ENCODE measurements at places on chromosomes 7 and 10.
A peak's percentile ranks its signal among the peaks of the same experiment; 100 is the strongest.

- no peak for DNase-seq
Observed at GRCh38 chr10:5497948-5498730, 1.2 kb downstream of the CALML5 start.

GRCh38 chr10:113754768-113755167 is 3.3 kb downstream of the PLEKHS1 start:
- peak; percentile 58 for DNase-seq

DNA sequence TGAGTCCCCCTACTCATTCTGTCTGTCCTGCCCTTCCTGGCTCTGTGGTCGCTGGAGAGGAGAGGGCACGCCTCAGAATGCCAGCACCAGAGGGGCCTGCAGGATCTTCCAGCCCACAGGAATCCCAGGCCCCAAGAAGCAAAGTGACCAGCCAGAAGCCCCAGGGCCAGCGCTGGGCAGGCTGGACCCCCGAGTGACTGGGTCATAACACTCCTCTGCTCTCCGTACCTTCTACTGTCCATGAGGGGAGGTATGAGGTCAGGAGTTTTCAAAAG is 102.6 kb upstream of the GPR26 start:
- no peak for DNase-seq

DNA sequence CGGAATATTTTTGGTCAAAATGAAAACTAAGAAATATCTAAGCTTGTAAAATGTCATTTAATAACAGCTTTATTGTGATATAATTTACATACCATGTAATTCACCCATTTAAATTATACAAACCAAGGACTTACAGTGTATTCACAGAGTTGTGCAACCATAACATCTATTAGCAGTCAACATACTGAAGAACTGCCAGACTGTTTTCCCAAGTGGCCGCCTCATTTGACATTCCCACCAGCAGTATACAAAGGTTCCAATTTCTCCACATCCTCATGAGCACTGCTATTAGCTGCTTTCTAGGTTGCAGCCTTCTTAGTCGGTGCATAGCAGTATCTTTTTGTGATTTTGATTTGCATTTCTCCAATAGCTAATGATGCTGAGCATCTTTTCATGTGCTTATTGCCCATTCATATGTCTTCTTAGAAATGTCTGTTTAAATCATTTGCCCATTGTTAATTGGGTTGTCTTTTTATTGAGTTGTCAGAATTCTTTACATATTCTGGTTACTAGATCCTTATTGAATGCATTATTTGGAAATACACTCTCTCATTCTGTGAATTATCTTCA is 153.0 kb upstream of the FGFR2 start:
- no peak for DNase-seq

- DNase-seq = no peak
Observed at GRCh38 chr10:128373071-128373749, 247.0 kb upstream of the MKI67 start.

GRCh38 chr10:106440355-106440754 is 724.2 kb downstream of the SORCS1 start:
- no peak for DNase-seq

GRCh38 chr7:144835155-144835611 is 670 bp downstream of the TPK1 start:
- peak; percentile 46 for DNase-seq

GRCh38 chr7:47128700-47129099 is 453.2 kb downstream of the TNS3 start:
- DNase-seq = no peak

GRCh38 chr10:60266513-60266912 is 123.2 kb downstream of the ANK3 start:
- DNase-seq = no peak

GRCh38 chr10:111824128-111824527 is 359.4 kb downstream of the GPAM start:
- no peak for DNase-seq

DNA sequence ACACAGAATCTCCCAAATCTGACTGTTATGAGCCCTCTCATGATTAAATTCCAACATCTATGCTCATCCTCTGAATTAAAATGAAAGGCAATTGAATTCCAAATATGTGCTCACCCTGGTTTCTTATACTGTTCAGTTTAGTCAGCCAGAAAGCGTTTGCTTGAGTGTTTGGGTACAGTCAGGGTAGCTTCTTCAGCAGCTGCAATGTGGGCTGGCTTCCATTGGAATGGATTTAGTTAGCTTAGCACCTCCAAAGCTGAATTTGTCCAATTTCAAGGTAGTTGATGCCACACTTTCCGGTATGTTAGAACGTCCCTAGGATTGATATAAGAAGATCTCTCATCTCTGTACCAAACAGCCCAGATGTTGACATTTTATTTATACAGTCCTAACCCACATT is 9.3 kb downstream of the KLHL7 start:
- no peak for DNase-seq

DNA sequence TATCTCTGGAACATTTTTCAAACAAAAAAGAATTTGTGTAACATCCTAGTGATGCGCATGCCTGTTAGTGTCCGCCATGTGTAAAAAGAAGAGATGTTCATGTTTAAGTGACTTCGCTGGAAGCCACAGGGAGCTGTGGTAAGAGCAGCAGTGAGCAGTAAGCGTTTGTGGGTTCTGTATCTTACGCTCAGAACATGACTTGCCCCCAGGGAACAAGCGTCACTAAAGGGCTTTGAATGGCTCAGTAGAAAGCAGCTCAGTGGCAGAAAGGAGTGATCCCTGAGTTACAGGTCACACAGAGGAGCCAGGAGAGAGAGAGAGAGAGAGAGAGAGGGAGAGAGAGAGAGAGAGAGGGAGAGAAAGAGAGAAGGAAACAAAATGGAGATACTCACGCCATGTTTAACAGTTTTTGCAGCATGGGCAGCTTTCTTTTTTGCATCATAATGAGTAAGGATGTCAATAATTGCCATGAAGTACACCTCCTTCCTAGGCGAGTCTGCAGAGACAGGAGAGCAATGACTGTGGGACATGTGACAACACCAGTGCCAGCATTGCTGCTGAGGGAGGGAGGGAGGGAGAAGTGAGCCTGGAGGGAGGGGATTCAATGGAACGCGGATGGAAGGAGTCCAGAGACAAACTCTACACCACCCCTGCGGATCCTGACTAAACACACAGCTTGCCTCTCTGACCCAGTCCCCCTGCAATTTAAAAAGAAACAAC is 174.6 kb downstream of the PIP4K2A start:
- no peak for DNase-seq

DNA sequence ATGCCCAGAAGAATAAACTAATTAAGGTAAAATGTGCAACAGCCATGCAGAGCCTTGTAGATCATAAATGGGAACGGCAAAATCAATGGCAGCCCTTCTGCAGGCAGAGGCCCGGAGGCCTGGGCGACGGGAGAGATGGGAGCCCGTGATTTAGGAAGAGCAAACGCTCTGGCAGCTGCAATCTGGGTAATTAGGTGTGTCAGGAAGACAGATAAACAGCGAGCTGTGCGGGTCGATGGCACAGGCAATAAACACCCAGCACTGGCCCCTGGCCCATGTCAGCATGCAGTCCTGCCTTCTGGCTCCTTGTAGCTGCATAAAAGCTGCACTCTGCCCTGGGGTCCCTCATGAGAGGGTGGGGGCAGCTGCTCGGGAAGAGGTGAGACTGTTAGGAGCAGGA is 78.0 kb downstream of the GOLGA7B start:
- DNase-seq = no peak

- no peak for DNase-seq
Observed at GRCh38 chr7:111820621-111821020, 258.3 kb upstream of the IMMP2L start.

GRCh38 chr7:99938296-99938695 is 8.9 kb upstream of the GJC3 start:
- DNase-seq = no peak

DNA sequence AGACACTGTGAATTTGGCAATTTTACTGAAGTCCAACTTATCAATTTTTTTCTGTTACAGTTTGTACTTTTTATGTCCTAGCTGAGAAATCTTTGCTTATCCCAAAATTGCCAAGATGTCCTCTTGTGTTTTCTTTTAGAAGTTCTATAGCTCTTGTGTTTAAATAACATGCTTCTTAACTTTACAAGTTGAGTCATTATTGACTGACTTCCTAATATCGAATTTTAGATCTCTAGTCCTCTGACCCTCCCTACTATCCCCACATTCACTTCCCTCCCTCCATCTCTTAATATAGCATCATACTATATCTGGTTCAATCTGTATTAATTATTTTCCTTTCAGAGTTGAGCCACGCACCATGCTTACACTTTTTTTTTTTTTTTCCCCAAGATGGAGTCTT is 61.9 kb downstream of the MRPL32 start:
- no peak for DNase-seq

GRCh38 chr10:44316187-44316921 is 68.5 kb downstream of the CXCL12 start:
- DNase-seq = peak; percentile 67

DNA sequence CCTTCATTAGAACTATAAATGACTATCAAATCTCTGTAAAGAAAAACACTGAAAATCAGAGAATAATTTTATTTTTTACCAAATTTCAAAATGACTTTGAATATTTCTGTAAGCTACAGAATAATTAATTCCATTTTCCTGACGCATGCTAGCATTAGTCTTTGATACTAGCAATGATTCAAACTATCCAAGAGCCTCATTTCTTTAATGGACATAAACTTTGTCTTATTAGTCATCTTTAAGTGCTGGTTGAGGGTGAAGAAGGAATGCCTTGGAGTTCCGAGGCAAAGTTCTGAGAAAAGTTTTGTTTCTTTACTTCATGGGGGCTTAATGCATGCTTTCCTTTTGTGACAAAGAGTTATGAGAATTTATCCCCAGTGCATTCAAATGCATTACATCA is 137.3 kb downstream of the AGMO start:
- no peak for DNase-seq

- DNase-seq = no peak
Observed at GRCh38 chr7:100621554-100621953, 9.2 kb downstream of the MOSPD3 start.

DNA sequence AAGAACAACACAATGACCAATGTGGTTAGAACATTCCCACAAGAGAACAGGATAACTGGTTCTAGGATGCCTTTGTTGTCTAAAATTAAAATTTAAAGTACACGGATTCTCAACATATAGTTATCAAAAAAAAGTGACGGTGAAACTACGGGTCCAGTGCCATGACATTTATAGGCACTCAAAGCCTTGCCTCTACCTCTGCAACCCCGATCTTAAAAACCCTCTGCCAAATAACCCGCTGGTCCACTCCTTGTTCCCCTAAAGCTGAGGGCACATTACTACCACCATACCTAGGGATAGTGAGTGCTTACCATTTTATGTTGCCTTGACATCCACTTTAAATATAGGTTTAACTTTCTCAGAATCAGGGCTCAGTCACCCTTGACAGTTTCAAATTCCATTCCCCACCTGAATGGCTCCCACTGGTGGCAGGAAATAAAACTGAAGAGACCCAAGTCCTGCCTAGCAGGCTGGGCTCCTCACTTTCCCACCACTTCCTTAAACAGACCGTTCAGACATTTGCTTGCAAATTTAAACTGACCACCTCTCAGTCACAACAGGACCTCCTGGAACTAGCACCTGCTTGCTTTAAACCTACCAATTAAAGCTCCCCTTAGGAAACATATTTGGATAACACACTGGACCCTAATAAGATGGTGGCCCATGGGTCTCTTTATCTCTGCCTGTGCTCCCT is 169.9 kb upstream of the ASAH2 start:
- DNase-seq = peak; percentile 68

GRCh38 chr10:100748231-100749058 is 3.1 kb downstream of the PAX2 start:
- no peak for DNase-seq

- no peak for DNase-seq
Observed at GRCh38 chr7:138832966-138833365, 35.0 kb upstream of the ATP6V0A4 start.

GRCh38 chr7:137755846-137756651 is 90.7 kb downstream of the DGKI start:
- no peak for DNase-seq

DNA sequence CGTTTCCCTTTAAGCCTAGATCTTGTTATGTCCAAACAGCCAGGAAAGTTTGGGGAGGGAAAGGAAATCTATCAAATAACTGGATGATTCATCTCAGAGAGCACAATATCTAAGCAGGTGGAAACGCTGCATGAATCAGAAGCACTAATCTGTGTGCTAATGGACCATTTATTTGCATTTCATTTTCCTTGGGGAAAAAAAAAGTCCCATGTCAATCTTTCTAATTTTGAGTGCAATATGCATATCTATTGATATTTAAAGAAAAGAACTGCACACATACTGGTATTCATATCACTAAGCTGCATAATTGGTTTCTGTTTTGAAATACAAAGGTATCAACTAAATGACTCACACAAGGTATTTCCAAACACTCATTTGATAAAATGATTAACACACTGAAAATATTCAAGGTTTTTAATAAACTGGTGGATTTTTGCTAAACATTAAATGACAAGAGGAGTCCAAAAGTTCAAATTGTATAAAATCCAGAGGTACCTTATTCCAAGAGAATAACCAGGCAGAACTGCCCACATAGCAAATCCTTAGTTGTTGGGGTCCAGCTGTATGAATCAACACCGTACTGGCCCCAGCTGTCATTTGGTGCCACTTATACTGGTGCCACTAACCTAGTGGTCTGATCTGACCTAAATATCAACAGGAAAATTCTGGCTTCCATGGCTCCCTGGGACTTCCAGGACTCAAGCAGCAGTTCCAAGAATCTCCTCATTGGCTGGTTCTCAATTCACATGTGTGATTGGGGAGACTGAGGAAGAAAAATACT is 122.2 kb upstream of the SP4 start:
- DNase-seq = no peak

DNA sequence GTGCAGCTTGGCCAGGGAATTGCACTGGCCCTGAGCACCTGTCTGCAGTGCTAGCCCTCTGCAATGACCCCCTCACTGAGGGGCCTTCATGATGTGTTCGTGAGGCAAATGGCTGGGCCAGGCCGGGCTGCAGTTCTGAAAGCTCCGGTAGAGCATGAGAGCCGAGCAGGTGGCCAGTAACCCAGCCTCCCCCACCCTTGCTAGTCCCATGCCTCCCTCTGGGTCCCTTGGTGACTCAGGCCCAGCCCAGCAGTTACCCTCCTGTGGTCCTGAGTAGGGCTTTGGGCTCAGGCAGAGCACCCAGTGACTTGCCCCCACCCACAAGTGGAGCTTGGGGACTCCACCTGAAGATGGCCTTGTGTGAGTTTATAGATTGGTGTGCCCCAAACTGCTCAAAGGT is 16.1 kb upstream of the CSGALNACT2 start:
- DNase-seq = no peak

DNA sequence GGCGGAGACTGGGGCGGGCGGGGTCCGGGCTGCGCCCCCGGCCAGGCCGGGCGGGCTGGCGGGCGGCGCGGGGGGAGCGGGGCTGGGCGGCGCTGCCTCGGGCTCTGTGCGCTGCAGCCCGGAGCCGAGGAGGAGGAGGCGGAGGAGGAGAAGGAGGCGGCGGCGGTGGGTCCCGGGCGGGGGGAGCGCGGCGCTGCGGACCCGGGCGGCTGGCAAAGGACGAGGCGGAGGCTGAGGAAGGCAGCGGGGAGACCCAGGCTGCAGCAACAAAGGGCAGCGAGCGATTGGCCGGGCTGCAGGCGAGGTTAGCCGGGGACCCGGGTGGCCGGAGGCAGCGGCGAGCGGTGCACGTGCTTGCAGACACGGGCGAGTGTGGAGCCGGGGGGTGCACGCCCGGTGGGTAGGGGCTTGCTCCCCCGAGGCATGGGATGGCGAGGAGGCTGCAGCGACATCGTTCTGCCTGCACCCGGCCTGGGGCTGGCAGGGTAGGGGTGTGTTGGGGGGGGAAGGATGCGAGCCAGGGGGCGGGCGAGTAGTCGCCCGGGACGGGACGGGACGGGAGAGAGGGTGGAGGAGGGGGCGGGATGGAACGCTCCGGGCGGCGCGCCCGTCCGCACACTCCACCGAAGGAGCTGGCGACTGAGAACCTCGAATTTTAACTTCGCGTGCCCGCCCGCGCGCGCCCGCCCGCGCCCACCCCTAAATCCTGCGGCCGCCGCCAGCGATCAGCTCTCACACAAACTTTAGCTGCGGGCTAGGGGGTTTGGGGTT is 844 bp upstream of the KAT6B start:
- DNase-seq = peak; percentile 58
